NCI-H187 treated with DMSO at 0.1 percent for 48 hours (cell line): ENCODE measurements at places on chromosomes 4 and X.
A peak's percentile ranks its signal among the peaks of the same experiment; 100 is the strongest.

DNA sequence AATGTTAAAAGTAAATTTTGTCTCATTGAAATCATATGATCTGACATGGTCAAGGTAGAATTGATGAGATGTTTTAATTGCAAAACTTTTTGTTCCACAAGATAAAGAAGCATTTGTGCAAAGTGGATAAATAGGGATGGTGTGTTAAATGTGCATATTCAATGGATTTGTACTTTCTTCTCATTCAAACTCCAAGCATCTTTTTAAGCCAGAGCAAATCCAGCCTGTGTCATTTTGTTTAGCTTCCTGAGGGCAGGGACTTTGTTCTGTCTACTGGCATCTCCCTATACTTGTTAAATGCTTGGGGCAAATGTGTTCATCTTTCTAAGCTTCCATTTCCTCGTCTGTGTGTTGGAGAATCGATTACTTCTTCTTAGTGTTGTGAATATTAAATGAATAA lies 200.3 kb downstream of the SLIT2 start:
- DNase-seq: no peak

DNA sequence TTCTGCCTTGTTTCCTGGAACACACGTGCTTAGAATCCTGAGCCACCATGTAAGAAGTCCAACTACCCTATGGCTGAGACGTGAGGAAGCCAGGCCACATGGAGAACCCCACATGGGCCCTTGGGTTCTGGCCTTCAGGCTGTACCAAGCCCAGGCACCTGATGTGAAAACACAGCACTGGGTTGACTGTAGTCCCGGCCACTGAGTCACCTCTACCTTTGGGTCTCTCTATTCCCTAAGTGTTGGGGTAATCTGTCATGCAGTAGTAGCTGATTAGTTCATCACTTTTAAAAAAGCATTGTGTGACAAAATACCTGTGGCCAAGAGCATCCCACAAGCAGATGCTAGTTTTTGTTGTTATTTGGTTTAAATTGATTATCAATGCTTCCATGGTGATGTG lies 24.3 kb downstream of the CFAP97 start:
- no peak for DNase-seq

DNA sequence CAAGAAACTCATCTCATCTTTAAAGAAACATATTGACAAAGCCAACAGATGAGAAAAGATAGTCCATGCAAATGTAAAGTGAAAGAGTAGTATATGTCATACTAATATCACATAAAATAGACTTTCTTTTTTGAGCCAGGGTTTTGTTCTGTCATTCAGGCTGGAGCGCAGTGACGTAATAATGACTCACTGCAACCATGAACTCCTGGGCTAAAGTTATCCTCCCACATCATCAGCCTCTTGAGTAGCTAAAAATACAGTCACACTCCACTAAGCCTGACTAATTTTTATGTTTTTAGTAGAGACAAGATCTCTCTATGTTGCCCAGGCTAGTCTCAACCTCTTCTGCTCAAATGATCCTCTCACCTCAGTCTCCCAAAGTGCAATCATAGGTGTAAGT lies 51.8 kb upstream of the TRAM1L1 start:
- DNase-seq: no peak

- DNase-seq: no peak
Measured at GRCh38 chrX:30150196-30150895, 65.0 kb upstream of the MAGEB2 start.

- no peak for DNase-seq
Measured at GRCh38 chrX:40936827-40937226, 148.4 kb upstream of the USP9X start.

DNA sequence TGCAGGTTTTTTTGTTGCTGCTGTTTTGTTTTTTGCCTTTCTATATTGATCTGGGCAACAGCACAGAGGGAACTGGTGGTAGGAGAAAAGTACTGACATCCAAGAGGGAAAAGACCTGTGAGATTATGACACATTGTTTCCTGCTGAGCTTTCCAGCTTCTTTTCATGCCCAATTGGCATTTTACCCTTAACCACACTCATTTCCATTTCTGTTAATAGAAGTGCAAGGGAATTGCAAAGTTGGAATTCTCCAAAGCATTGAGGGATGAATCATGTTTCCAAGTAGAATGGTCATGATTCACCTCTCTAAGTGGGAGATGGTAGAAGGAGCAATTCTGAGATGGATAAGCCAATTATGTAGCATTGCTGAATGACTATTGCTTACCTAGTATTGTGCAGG lies 161.5 kb downstream of the PPARGC1A start:
- no peak for DNase-seq

DNA sequence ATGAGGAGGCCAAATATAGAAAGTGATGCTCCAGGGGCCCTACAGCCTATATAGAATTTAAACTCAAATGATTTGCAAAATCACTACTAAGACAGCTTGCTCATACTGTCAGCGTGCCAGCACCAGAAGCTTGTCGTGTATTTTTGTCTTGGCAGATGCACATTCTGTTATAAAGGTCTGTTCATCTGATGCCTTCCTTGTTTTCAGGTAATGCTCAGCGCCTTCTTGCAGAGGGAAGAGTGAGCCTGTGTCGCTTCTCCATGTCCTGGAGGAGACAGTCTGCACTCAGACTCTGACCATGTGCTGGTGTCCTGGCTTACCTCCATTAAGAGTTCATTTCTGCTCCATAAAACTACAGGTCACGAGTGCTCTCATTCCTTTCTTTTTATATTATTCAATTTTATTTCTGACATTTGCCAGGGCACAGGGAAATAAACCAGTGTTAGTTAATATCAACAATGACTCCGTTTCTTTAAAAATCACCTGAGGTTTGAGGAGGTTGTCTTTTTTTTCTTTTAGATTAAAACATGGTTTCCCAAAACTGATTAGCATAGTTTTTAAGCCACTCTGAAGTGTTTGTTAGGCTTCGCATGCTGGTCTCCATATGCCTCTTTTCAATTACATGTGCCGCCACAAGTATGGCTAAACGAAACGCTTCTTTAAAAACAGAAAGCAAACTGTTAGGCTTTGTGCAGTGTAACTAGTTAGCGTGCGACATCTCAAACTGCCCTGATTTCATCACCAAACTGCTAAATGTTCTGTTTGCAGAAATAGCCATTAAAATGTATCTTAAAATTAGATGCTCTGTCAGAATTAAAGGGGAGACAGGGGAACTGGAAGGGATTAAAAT lies 215.2 kb upstream of the GK2 start:
- no peak for DNase-seq

- no peak for DNase-seq
Measured at GRCh38 chr4:60506061-60506460, 694.1 kb upstream of the ADGRL3 start.

GRCh38 chr4:102988429-102989020 lies 31.0 kb downstream of the SLC9B1 start:
- no peak for DNase-seq

- DNase-seq: no peak
Measured at GRCh38 chrX:56728321-56728720, 722 bp upstream of the NBDY start.

DNA sequence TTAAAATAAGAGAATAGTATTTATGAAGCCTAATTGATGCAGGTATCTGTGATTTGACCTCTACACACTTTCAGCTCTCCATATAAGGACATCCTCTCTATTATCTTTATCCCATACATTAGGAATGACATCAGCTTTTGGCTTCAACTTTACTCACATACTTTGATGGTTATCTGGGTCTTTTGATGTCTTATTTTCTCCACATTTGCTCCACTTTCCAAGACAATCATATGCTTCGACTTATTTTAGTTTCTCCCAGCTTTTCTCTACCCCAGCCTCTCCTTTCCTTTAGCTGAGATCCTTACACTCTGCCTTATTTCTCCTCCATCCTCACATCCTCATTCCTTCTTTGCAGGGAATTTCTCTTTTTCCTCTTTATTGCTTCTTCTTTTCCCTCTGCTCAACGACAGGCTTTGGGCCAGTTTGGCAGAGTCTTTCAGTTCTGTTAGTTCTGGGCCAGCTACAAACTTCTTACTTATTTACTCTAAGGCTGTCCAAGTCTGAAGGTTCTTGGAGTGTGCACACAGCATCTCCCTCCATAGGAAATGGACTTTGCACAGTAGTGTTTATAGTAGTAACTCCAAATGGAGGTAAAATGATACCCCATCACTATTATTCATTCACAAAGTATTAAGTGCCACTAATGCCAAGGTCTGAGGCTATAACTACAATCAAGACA lies 50.5 kb downstream of the SLC4A4 start:
- DNase-seq: no peak

DNA sequence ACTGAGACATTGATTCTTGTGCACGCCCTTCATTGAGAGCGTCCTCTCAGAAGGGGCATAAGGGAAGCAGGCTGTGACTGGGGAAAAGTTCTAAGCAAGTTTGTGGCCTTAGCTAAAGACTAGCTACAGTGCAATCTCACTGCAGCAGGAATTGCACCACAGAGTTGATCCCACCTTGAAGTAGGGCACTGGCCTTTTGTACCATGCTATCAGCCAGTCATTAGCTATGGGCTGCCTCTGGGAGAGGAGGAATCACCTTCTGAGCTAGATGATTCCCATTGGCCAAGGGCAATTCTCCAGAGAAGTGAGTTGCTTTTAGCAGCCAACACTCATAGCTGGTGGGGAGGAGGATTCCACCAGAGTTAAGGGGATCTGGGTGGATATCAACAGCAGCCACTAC lies 142.6 kb upstream of the SCML1 start:
- DNase-seq: no peak

GRCh38 chr4:77127215-77127614 lies 29.8 kb upstream of the CCNG2 start:
- no peak for DNase-seq

GRCh38 chrX:107842715-107843400 lies 17.2 kb downstream of the MID2 start:
- no peak for DNase-seq

DNA sequence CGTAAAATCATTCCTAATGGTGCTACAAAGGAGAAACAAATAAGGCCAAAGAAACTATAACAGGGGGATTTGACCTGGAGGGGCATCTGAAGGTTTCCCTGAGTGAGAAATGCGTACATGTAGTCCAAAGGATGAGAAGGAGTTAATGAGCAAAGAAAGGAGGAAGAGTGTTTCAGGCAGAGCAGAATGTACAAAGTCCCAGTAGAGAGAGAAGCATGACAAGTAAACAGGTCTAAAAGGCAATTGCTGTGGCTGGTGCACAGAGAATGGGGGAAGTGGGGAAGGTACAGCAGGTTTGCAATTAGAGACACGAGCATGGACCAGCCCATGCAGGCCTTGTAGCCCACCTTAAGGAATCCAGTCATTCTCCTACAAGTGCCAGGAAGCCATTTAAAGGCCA lies 145.5 kb downstream of the TSPAN5 start:
- no peak for DNase-seq

DNA sequence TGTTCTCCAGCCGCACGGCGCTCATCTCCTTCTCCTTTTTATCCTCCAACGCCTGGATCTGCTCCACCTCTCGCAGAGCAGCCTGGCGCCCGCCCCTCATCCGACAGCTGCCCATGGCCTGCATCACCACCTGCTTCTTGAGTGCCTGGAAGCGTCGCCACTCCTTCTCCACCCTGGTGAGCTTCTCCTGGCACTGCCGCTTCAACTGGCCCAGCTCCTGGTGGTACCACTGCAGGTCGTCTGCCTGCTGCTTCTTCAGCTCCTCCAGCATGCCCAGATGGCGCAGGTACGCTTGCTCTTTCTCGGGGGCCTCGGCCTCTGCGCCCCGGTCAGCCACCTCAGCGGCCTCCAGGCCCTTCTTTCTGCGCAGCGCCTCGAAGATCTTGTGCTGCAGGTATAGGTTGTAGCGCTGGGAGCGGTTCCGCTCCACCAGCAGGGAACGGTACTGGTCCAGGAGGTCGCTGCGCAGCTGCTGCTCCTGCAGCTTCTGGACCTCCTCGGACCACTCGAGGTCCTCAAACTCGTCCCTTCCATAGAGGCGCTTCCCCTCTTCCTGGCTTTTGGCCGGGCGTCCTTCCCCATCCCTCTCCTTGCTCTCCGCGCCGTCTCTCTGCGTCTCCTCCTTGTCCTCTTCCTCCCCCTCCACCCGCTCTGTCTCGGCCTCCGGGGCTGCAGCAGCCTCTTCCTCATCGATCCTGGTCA lies 1.2 kb upstream of the TADA2B start:
- peak; percentile 45 for DNase-seq

DNA sequence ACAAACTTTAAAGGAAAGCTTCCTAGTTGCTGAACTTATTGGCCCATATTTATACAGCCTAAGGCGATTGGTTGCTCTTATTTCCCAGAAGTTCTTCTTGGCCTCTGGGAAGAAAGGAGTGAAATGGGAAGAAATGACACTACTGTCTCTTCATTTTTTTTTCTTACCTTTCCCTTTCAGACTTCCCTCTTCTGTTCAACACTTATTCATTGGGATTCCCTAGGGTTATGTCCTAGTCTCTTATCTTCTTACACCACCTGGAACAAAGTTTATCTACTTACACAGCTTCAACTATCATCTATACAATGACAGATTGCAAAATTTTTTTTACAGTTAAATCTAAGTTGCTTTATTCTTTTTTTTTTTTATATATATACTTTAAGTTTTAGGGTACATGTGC lies 68.0 kb downstream of the SNX12 start:
- no peak for DNase-seq

- no peak for DNase-seq
Measured at GRCh38 chrX:69293776-69294601, 128.7 kb upstream of the PJA1 start.

DNA sequence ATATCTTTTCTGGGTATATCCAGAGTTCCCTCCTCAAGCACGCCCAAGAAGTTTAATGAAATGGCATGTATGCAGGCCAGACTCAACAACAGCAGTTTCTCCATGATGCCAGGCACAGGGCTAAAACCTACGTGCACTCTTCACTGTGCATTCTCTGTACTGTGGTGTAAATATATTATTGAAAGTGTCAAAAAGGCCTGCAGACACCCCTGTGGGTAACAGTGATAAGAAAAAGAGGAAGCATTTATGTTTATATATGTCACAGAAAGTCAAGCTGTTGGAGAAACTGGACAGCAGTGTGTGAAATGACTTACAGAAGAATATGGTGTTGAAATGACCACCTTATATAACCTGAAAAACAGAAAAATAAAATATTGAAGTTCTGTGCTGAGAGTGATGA lies 29.6 kb upstream of the DCAF8L1 start:
- DNase-seq: no peak

GRCh38 chr4:106019771-106020170 lies 124.5 kb downstream of the NPNT start:
- no peak for DNase-seq

DNA sequence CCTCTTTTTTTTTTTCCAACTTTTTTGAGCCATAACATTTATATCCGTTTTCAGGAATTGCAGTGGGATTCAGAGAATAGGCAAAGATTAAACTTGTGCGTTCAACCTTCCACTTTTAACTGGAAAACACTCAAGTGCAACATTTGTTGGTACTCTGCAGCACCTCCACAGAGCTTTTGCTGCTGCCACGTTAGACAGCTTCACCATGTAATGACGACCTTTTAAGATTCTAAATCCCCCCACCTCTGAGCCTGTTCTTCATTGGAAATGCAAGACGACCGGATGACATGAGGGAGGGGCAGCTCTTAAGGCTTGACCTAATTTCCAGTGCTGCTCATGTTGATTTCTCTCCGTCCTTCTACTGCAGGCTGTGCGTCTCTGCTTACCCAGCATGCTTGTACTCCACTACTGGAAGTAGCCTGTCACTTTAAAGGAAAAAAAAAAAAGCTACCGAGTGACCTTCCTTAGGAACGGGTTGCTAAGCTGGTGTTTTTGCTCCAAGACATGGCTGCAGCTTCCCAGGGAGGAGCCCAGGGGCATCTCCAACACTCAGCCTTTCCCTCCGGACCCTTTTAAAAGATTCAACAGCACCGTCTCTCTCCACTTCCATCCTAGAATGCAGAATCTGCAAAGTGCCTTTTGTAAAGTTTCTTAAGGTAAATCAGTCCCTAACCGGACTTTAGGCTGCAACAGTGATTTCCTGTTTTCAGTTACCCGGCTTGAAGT lies at the start of gene CC2D2A:
CC2D2A (plus strand) TSS at position 481 of the 726 bp plus-strand sequence. CDS start 6,051 bp downstream, outside the sequence.
- no peak for DNase-seq
